Cortex of kidney (tissue), 1 donor: ENCODE measurements at places on chromosomes 13 and 19.

GRCh38 chr13:68176475-68176874 lies 946.3 kb upstream of the PCDH9 start:
- no peak for DNase-seq

DNA sequence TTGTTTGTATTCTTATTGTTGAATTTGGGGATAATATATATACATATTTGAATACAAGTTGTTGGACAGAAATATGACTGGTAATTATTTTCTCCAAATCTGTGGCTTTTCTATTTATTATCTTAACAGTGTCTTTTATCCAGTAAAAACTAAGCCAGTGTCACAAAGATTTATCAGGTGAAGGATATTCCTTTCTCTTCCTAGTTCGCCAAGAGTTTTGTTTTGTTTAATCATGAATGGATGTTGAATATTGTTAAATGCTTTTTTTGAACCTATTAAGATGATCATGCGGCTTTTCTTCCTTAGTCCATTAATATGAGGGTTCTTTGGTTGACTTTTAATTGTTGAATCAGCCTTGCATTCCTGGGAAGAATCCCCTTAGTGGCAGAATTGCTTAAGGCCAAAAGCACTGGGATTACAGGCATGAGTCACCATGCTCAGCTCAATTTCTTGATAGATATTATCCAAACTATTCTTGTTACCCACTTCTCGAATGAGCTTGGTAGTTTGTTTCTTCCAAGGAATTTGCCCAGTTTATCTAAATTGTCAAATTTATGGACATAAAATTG lies 53.3 kb downstream of the TEX26 start:
- no peak for DNase-seq

GRCh38 chr13:98358937-98359336 lies 181.9 kb upstream of the RNF113B start:
- DNase-seq = no peak

GRCh38 chr13:45042539-45042938 lies 53.2 kb downstream of the GPALPP1 start:
- DNase-seq = no peak

DNA sequence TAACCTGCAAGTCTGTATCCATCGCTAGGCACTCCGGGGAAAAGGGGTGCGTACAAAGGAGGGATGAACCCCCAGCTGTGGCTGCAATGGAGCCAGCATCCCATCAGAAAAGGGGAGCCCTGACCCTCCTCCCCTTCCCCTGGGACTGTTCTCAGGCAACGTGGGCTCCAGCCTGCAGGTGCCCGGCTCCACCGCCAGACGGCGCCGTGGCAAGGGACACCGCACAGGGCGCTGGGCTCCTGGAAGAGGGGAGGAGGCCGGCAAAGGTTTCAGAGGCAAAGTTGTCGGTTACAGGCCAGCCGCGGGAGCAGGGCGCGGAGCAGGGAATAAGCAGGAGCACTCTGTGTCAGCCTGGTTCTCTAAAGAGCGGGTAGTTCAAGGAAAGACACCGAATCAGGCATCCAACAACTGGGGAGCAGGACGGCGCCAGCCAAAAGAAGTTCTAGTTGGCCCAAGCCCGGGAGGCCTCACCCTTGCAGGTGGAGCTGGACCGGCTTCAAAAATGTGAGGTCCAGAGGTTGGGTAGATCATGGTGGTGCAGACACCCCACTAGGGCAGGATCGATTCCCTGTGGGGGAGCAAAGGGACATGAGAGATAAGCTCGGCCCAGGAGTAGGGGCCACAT lies 53.0 kb upstream of the ATP12A start:
- no peak for DNase-seq

DNA sequence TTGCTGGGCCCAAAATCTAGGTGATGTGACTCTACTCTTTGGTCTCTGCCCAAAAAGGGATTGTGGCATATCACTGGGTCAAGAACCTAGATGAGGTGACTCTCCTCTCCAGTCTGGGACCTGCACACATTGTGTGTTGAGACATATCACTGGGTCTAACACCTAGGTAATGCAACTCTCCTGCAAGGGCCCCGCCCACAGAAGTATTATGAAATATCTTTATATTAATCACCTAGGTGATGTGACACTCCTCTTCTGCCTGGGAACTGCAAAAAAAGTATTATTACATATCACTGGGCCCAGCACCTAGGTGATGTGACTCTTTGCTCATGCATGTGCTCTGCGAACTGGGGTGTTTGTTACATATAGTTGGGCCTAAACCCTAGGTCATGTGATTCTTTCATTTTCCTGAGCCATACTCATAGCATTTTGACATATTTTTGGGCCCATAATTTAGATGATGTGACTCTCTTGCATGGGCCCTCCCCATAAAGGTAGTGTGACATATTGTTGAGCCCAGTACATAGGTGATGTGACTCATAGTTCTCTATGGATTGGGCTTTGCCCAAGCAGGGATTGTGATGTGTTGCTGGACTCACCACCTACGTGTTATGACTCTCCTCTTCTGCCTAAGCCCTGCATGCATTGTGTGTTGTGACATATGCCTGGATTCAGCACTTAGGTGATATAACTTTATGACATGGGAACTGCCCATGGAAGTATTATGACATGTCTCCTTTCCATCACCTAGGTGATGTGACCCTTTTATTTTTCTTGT lies 11.2 kb upstream of the ZNF681 start:
- no peak for DNase-seq
